DMS79 (cell line): ENCODE measurements at places on chromosomes 12 and 14.

- peak; percentile 97 for DNase-seq
These were observed 114.0 kb downstream of the PLXNC1 start for GRCh38 chr12:94262228-94263010.

DNA sequence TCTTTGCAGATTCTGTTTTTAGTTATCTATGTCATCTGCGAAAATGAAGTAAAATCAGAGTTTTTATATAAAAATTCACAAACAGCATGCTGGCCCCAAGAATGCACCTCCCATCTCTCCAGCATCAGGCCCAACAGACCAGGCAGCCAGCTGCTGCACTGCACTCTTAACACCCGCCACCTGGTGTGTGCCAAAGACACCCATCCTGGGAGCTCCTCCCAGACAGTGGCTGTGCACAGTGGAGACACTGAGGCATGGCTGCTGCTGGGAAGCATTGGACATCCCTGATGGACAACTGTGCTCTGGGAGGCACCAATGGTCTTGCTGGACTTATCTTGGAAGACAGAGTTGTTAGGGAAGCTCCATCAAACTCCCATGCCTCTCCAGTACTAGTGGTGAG, 817.2 kb downstream of the TMEM121 start:
- DNase-seq = no peak

DNA sequence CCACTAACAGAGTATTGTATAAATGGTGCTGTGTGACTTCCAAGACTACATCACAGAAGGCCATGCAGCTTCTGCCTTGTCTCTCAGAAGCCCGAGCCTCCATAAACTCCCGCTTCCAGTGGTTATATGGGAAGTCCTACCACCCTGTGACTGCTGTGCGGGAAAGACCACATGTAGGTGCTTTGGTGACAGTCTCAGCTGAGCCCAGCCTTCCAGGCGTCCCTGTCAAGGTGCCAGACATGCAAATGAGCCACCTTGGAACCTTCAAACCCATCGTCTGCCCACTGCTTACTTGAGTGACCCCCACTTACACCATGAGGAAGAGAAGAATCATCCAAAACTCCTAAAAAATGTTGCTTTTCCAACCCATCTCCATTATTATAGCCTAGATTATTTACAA, 123.0 kb downstream of the SLC38A1 start:
- no peak for DNase-seq

DNA sequence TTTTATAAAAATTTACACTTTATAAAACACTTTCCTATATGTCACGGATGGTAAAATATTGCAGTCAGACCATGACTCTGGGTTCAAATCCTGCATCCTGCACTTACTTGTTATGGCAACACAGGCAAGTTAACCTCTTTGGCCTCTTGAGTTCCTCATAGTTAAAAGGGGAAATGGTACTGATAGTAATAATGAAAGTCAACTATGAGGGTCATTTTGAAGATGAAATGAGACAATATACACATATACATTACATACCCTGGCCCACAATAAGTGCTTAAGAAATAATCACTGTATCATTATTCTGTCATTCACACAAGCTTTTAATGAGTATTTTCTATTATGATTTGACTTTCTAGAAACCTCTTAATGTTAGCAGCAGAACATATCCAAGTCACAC, 64.4 kb downstream of the C12orf42 start:
- no peak for DNase-seq

DNA sequence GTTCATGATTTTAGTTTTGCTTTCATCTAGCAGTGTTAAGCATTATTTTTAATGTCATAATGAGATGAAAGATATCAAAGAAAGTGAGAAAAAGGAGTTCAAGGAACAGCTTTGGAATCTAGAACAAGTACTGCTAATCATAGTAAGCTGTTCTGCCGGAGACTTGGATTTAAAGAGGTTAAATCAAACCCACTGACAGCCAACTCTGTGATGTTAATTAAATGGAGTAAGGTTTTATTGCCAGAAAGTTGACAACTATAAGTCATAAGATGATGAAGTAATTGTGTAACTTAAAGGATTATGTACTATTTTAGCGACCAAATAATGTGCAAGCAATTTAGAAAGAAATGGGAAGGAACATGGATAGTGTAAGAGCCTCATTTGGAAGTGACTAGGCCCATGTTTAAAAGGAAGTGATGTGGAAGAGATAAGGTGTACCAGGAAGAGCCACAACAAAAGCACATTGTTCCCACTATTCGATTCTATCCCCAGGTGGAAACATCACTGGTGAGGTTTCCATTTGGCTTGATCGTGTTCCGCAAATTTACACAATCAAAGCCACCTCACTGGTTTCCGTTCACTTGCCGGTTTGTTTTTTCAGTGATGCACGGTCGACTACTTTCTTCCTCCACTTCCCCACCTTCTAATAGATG, 388.5 kb downstream of the PAWR start:
- DNase-seq = no peak

DNA sequence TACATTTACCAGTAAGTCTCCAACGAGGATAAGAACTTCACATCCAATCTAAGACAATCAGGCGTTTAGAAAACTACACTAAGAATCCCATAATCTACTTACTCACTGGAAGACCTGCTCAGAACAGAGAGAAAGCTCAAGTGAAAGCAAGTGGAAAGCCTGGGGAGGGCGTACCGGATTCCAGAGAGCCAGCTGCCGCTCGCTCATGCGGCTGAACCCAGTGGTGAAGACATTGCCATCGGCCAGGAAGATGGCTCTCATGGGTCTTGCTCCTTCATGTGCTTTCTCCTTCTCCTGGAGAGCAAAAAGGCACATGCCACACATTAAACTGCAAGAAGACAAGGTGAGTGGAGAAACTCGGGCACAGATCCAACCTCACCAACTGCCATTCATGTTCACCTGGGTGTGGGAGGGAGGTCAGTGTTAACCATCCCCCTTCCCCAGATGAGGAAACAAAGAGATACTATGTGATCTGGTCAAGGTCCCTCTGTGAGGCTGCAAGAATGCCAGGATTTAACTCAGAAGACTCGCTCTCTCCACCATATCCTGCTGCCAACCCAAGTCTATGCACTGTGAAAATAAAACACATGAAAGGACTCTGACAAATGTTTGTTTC, 23.5 kb upstream of the SELPLG start:
- peak; percentile 56 for DNase-seq

- DNase-seq = no peak
These were observed 22.1 kb downstream of the BAZ1A start for GRCh38 chr14:34853041-34853440.

DNA sequence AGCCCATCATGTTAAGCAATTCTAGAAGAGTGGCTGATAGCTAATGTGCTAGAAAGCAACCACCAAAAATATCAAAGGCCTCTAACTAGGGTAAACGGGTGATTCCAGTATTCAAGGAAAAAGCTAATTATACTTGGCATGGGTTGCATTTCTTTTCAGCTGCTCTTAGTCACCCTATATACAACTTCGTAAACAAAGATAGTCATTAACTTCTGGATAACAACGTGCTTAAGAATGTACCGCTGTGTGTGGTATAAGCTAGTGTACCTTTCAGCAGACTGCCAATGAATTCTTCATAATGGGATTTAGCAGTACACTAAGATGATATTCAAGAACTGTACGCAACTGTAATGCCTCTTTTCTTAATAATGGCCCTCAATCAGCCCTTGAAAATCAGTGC, 42.2 kb upstream of the SLC6A13 start:
- peak; percentile 26 for DNase-seq

- no peak for DNase-seq
These were observed 51.3 kb upstream of the FKBP4 start for GRCh38 chr12:2743478-2743877.

GRCh38 chr12:115623764-115624334, 653.6 kb downstream of the MED13L start:
- no peak for DNase-seq
